Fibroblast of skin of back (primary cell): ENCODE measurements at places on chromosomes 4 and X.

DNA sequence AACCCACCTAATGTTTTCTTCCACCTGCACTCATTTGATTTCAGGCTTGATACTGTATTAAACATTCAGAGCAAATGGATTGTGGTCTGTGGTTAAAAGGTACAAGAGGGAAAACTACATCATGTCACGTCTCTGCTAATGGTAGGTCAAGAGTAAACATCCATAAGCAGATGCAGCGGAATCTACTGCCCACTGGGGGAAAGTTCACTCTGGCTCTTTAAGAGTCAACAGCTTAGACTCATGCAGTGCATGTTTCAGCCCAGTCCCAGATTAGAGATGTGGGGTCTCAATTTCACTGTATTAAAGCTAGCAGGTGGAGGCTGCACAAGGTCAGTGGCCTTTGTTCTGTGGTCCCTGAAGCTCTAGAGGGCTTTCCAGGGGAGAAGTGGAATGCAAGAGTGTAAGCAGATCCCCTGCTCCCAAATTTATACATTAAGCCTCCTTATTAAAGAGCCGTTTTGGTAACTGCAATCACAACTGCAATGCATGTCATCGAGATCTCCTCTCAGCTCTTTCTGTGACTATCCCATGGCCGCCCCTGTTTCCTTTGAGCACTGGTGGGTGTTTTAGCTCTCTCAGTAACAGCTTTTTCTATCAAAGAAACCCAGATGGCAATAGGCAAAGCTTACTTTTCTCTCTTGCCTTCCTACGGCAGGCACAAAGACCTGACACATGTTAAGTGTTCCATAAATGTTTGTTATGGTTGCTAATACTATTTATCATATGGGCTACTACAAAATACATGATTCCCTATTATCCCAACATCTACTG lies 53.4 kb downstream of the LDB2 start:
- DNase-seq: no peak

- no peak for DNase-seq
These were observed 1.7 kb upstream of the AFP start for GRCh38 chr4:73434311-73434710.

DNA sequence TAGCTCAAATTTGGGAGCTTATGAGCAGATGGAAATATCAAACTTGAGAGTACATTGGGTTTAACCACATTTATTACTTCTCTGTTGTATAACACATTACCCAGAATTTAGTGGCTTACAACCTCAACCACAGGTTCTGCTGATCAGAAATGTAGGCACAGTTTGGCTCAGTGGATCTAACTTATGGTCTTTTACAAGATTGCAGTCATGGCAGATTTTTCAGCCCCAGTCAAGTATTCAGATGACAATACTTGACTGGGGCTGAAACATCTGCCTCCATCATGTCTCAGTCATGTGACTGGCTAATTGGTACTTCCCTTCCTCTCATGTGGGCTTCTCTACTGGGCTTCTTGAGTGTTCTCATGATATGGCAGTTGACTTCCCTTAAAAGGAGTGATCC lies 44.0 kb upstream of the ADAD1 start:
- no peak for DNase-seq

- DNase-seq: peak; percentile 64
These were observed 328.4 kb downstream of the CAMK2D start for GRCh38 chr4:113433116-113433515.

DNA sequence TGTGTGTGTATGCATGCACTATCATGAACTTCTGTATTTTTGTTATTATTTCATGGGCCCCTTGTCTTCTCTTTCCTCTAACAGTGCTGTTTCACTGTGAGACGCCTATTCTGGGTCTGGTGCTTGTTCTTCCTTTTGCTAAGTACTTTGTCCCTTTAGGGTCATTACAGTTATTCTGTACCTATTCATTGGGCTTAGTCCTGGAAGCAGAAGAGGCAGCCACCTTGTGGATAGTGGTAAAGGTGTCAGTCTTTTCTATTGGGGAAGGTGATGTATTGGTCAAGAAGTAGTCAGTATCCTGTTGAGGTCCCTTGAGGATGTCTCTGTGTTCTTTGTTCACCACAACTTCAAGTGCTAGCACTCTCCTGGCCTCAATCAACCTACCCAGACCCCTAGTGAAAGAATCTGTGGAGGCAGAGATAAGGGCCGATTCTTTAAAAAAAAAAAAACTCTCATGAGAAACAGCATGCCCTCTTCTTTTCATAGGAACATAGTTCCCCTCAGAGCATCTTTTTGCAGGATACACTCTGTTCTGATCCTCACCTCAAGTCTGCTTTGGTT lies 593.8 kb downstream of the SPRY1 start:
- no peak for DNase-seq

DNA sequence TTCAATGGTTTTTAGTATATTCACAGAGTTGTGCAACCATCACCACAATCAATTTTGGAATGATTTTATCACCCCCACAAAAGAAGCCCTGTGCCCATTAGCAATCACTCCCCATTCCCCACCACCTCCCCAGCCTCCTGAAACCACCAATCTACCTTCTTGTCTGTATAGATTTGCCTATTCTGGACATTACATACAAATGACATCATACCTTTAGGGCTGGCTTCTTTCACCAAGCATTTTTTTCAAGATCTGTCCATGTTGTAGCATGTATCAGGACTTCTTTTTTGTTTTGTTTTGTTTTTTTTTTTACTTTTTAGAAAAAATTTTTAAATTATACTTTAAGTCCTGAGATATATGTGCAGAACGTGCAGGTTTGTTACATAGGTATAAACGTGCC lies 108.1 kb downstream of the RTL9 start:
- DNase-seq: no peak

DNA sequence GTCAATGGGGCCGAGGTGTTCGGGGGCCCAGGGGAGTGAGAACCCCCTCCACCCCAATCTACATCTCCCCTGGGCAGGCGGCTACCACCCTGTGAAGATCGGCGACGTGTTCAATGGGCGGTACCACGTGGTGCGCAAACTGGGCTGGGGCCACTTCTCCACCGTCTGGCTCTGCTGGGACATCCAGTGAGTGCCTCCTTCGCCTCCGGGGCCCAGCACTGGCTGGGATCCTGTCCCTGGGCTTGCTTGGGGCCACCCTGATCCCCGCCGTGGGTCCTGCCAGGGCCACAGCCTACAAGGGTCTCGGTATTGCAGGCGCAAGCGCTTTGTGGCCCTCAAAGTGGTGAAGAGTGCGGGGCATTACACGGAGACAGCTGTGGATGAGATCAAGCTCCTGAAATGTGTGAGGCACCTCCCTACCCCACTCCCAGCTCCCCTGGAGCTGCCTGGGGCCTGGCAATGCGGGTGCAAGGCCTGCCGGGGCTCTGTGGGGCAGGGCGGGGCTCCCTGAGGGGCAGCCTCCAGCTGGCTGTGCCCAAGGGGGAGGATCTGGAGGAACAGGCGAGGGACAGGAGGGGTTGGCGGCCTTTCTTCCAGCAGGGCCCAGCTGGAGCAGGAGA lies 697 bp downstream of the SRPK3 start:
- DNase-seq: no peak

GRCh38 chr4:112923516-112923915 lies 125.9 kb upstream of the ANK2 start:
- no peak for DNase-seq

- DNase-seq: no peak
These were observed 77.4 kb downstream of the ANAPC4 start for GRCh38 chr4:25454476-25454875.

- DNase-seq: peak; percentile 65
These were observed 275.5 kb downstream of the CFAP299 start for GRCh38 chr4:80610845-80611677.

DNA sequence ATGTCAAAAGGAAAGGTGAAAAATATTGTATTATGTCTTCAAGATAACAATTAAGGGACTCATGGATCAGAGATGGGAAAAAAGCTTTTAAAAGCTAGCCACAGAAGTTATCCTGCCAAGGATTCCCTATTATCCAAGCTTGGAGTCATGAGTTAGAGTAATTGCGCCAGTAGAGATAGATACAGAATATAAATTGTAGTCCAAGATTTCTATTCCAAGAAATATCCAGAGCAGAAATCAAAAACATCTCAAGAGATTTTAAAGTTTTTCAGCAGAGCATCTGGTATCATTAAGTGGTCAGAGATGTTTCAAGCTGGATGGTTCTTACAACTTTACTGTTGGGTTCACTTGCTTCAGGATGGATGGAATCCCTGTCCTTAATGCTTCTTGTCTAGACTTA lies 186.7 kb downstream of the PCDH18 start:
- DNase-seq: no peak

DNA sequence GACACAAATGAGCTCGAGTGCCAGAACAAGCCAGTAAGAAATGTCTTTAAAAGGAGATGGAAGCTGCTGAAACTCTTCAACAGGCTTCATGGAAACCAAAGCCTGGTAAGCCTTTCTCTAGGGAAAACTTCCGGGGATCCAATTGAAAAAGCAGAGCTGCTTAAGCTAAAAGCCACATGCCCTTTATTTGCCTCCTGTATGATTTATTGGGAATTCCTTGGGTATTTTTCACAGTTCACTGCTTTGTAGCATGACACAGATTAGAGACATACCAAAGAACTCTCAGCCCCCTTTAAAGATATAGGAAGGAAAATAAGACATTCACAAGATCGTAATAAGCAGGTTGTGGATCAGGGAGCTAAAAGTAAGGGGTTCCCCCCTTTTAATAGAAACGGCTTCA lies 6.5 kb upstream of the ARHGAP6 start:
- peak; percentile 1 for DNase-seq

DNA sequence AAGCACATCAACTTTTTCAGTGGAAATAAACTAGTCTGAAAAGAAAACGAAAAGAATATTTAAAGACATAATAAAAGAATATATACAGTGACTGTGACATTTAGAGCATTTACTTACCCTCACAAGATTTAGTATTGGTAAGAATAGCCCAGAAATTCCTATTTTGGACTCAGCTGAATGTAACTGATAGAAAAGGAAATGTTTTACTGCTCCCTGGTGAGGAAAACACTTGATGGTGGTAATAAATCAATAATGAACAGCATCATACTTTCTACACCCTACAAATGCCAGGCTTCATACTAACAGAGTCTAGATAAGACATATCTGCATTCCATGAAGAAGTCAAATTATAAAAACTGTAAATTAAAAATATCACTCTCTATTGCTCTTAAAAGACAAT lies 753.5 kb upstream of the PCDH10 start:
- DNase-seq: no peak

DNA sequence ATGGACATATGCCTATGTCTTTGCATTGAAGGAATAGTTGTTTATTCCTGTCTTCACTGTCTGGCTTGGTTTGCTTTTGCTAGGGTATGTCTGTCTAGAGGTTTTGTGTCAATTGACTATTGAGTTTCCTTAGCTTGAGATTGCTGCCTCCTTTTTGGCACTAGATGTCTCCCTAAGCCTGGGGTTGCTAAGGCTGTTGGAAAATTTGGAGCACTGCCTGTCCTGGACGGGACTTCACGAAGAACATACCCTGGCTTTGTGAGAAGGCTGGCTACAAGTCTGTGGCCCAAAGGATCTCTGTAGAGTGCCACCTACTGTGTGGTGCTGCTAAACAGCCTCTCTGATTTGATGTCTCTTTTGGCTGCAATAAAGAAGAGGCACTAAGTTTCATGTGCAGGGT lies 183.8 kb upstream of the NUDT10 start:
- peak; percentile 1 for DNase-seq

DNA sequence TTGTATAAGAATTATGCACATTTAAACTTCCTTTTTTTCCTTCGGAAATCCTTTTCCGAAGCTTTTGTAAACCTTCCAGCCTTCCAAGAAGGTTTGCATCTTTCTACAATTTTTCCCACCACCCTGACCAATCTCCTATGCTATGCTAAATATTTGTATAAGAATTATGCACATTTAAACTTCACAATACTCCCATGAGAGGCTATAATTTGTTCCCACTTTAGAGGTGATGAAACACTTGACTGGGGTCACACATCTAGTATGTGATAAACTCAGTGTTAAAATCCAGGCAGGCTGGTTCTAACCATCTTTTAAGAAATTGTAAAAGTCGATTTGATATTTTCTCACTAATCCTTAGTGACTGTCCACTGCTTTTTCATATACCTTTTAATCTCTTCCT lies 22.1 kb downstream of the NUDT6 start:
- peak; percentile 63 for DNase-seq

GRCh38 chrX:4668802-4669536 lies 955.5 kb upstream of the PRKX start:
- no peak for DNase-seq

GRCh38 chr4:113383111-113383785 lies 333.8 kb downstream of the ANK2 start:
- peak; percentile 76 for DNase-seq

DNA sequence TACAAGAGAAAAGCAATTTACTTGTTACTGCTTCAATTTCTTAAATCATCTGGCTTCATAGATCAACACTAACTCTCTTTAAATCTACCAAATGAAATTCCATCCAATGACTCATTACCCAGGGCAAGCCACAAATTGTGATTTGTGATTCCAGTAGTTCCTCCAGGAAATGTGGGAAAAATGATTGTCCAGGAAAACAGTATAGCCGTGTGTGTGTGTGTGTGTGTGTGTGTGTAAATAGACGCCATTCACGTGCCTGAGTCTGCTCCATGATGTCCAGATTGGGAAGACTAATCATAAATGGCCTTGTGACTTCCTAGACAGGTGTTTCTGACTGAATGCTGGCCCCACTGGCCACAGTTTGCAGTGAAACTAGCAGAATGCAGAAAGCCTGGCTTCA lies 121.3 kb downstream of the HS6ST2 start:
- peak; percentile 82 for DNase-seq

- no peak for DNase-seq
These were observed 178.4 kb downstream of the MGST2 start for GRCh38 chr4:139844057-139844456.

DNA sequence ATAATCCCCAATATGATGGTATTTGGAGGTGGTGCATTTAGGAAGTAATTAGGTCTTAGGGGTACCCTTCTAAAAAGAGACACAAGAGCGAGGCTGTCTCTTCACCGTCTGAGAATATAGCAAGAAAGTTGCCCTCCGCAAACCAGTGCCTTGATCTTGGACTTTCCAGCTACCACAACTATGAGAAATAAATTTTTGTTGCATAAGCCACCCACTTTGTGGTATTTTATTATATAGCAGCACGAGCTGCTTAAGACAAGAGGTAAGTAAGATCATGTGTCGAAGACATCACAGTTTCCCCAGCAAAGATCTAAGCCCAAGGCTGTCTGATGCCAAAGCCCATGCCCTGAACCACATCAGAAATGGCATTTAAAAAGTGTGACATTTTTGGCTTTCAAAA lies 9.6 kb upstream of the EXOSC9 start:
- DNase-seq: peak; percentile 81

GRCh38 chrX:150694738-150695410 lies 1.7 kb downstream of the MTMR1 start:
- no peak for DNase-seq
